Fibroblast of skin of back (primary cell): ENCODE measurements at places on chromosomes 2 and 18.

DNA sequence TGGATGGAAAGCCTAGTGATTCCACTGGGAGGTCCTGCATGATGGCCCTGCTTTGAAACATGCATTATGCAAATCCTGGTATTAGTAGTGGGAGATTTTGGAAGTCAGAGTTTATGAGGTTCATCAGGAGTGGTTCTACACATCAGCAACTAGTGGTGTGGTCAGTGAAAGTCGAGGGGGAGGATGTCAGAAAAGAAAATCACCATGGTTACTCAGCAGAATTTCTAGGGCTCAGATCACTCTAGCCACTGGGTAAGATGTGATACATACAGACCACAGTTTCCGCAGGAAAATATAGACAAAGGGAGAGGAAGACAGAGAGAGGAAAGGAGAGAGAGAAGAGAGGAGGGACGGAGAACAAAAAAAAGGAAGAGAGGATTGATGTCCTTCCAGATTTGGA is 2100.7 kb upstream of the PIK3C3 start:
- DNase-seq: no peak

DNA sequence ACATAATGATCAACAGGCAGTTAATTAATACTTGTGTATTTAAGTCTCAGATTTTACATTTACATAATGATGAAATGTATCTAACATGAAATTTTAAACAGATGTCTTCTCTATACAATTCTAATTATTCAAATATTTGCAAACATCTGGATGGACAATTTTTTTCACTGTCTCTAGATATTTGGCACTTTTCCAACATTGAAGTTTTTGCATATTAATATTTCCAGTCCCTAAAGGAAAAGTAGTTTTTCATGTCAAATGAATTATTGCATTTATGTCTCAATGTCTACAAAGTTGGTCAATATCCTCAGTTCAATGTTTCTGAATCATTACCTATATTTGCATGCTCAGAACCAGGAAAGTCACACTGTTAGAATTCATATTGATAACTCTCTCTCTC is 560.9 kb upstream of the PKDCC start:
- DNase-seq: no peak

GRCh38 chr18:57337890-57338289 is 14.5 kb upstream of the ST8SIA3 start:
- no peak for DNase-seq

DNA sequence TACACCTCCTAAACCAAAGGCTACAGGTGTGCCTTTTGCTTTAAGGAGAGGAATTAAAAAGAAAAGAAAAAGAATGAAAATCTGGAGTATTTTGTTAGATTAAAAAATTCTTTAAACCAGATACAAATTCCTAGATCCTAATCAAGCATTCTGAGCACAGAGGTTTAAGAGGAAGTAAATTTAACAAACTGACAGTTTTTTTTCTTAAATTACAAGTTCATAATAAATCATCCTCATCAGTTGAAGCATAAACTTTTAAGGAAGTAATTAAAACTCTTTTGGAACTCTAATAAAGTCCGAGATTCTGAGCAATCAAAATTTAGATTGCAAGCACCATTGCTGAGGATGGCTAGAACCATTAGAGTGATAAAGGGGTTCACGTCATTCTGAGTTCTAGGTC is 75.1 kb downstream of the POLE4 start:
- no peak for DNase-seq

DNA sequence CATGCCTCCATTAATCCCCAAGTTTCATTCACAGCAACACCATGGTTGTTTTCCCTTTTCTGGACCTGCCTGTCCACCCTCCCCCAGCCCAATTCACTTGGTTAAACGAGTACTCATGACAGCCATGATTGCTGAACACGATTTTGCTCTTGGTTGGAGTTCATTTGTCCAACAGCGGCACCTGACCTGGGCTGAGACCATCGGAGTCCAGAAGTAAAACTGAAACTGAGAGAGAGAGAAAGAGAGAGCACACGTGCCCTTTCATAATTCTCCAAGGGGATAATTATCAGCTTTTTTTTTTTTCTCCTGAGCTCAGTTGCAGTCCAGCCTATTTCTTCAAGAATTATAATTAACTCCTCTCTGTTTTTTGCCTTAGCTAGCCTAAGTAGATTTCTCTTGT is 13.7 kb upstream of the KIF5C start:
- no peak for DNase-seq

GRCh38 chr2:20930928-20931327 is 108.0 kb upstream of the LDAH start:
- peak; percentile 87 for DNase-seq

GRCh38 chr2:36433311-36434217 is 78.0 kb downstream of the CRIM1 start:
- DNase-seq: peak; percentile 94

GRCh38 chr2:72982781-72983499 is 65.6 kb downstream of the EMX1 start:
- DNase-seq: no peak

- no peak for DNase-seq
Measured at GRCh38 chr2:229022071-229022470, 249.0 kb downstream of the PID1 start.

GRCh38 chr18:44588508-44588907 is 92.2 kb upstream of the SETBP1 start:
- DNase-seq: no peak

DNA sequence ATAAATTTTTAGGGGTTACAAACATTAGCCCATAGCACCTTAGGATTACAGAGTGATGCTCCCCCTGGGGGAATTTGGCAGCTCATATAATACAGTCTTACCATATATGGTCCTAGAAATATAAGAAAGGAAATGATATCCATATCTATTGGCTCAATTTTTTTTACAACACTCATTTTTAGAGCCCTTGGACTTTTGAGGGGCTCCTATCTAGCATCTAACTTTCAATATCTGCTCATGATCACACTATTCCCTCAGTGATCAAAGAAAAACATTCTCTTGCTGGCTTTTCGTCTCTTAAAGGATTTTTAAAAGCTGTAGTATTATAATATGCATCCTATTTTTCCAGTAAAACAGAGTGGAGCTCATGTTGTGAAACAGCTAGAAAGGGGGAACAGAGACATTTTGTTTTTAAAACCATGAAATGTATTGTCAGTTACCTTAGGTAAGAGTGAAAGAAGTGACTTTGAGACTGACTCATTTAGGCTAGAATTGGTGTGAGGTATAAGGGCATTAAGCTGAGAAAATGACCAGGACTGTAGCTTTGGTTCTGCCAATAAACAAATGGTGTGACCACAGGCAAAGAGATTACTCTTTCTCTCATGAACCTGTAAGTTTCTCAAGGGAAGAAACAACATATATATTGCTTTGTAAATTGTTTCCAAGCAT is 65.8 kb downstream of the ALPK2 start:
- DNase-seq: no peak

GRCh38 chr18:12371590-12371989 is 5.4 kb downstream of the AFG3L2 start:
- no peak for DNase-seq

GRCh38 chr2:60695793-60696192 is 60.3 kb upstream of the PAPOLG start:
- DNase-seq: no peak

GRCh38 chr2:145028101-145028920 is 508.4 kb upstream of the ZEB2 start:
- no peak for DNase-seq
